ENCODE measurements at places on chromosomes 1 and 21.

- DNase-seq: no peak
Observed at GRCh38 chr1:65924471-65924870, 131.8 kb downstream of the PDE4B start.

- no peak for DNase-seq
Observed at GRCh38 chr1:48678710-48679505, 97.8 kb downstream of the BEND5 start.

- no peak for DNase-seq
Observed at GRCh38 chr1:17295292-17295691, 12.7 kb upstream of the PADI4 start.

DNA sequence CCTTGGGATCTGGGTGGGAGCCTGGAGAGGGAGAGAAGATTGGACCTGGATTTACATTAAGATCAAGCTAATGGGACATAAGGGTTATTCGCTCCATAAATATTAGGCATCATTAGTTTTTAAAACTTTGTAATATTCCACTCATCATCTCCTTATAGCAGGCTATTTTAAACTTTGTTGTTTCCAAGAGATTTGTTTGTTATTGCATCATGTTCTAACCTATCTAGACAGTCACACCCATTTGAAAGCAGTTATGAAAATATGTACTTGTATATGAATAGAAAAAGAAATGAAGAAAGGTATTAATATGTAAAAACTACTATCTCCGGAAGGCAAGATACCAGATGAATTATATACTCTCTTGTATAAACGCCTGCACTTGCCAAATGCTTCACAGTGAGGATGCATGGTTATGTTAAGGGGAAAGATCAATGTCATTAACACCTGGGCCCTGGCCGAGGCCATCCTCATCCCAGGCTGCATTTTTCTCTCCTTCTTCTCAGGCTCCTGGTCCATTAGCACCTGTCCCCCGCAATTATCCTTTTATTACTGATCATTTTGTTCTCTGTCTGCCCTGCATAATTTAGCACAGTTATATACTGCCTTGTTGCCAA lies 468.2 kb downstream of the MATN1 start:
- DNase-seq: no peak

DNA sequence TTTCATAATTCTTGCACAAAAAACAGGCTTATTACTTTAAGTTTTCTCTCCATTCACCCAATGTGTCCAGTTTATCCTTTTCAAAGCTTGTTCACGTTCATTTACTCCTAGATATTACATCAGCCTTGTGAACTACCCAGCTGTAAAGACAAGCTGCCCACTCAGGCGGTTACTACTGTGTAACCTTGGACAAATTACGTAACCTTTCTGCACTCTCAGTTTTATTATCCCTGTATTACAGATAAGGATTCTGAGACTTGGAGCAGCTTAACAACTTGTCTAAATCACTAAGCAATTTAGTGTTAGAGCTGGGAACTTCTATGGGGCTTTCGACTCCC lies 20.5 kb upstream of the LPAR3 start:
- DNase-seq: no peak

GRCh38 chr1:232613752-232614381 lies 16.1 kb downstream of the SIPA1L2 start:
- DNase-seq: no peak

DNA sequence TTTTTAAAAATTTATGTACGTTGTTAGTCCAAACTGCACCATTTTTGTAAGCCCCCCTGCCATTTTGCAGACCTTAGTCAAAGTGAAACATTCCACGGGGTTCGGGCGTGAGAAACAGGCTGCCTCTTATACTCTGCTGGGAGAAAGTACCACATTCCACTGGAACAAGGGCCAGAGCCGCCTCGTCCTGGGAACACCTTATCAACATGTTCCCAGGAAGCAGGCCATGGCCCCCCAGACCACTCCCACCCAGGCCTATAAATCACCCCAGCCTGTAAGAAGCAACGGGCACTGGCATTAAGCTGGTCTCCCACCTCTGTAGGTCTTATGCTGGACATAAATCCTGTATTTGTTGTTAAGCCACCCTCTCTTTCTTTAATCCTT lies 854 bp upstream of the ZRANB2 start:
- DNase-seq: no peak

- DNase-seq: no peak
Observed at GRCh38 chr1:163258181-163258580, 55.5 kb upstream of the RGS5 start.

GRCh38 chr1:206486995-206487788 lies 16.9 kb downstream of the IKBKE start:
- no peak for DNase-seq

- DNase-seq: no peak
Observed at GRCh38 chr1:92458146-92458545, 28.6 kb downstream of the GFI1 start.

DNA sequence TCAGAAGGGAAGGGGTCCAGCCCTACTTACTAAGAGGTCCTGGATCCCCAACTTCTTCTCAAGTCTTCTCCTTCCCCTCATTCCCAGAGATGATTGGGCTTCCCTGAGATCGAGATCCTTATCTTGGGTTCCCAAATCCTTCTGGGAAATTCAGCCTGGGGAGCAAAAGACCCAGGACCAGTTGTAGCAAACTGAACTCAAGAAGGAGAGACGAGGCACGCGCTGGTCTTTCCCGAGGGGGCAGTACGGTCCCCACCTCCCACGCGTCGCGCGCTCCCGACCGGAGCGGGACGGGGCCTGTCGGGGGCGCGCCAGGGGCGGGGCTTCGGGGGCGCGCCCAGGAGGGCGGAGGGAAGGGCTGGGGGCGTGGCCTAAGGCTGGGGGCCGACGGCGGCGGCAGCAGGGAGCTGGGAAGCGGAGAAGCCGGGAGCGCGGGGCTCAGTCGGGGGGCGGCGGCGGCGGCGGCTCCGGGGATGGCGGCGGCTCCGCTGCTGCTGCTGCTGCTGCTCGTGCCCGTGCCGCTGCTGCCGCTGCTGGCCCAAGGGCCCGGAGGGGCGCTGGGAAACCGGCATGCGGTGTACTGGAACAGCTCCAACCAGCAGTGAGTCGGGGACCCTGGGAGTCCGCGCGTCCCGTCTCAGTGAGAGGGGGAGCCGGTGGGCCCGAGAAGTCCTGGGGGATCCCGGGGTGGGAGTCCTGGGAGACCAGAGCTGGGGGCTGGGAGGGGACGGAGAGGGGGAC lies at the start of gene EFNA3:
Gene EFNA3 (plus strand): TSS at position 369 of the 741 bp plus-strand sequence. CDS start 105 bp downstream, at position 474.
- no peak for DNase-seq

GRCh38 chr1:188194916-188195315 lies 1366.2 kb downstream of the PLA2G4A start:
- DNase-seq: no peak

GRCh38 chr1:234893725-234894630 lies 234.7 kb downstream of the TOMM20 start:
- no peak for DNase-seq

GRCh38 chr1:67896826-67897225 lies 63.6 kb upstream of the GNG12 start:
- no peak for DNase-seq

DNA sequence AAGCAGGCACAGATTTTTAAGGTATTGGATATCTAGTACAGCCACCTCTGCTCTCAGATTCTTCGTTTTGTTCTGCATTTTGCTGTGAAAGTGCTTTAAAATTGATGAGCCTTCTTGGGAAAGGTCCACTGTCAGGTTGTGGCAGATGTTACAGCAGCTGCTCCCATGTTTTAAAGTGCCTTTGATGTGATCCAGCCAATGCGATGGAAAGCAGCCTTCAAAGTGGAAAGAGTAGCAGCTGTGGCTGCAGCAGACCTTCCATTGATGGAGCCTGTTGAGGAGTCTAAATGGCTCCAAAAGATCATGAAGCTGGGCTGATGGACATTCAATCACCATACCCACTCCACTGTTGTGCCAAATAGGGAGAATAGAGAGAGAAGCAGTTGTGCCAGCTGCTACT lies 816.9 kb downstream of the PLA2G4A start:
- no peak for DNase-seq

GRCh38 chr1:16888860-16889816 lies 6.6 kb upstream of the RNU1-2 start:
- peak; percentile 77 for DNase-seq

DNA sequence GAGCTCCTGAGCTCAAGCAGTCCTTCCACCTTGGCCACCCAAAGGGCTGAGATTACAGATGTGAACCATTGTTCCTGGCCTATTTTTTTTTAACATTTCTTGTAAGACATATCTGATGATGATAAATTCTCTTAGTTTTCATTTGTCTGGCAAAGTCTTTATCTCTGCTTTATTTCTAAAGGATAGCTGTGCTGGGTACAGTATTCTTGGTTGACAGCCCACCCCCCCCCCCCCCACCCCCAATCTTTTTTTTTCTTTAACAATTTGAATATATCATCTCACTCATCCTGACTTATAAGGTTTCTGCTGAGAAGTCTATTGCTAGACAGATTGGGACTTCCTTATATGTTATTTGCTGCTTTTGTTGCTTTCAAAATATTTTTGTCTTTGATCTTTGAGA lies 51.3 kb downstream of the PKN2 start:
- no peak for DNase-seq

DNA sequence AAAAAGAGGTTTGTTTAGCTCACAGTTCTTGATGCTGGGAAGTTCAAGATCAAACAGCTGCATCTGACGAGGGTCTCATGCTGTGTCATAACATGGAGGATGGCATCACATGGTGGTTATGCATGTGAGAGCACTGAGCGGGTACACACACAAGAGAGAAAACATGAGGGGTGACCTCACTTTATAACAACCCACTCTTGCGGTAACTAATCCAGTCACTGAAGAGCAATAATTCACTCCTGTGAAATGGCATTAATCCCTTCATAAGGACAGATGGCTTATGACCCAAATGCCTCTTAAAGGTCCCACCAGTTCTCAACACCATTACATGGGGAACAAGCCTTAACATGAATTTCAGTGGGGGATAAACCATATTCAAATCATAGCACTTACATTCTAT lies 23.2 kb upstream of the CHIT1 start:
- no peak for DNase-seq

GRCh38 chr21:35737899-35738346 lies 322.4 kb downstream of the SETD4 start:
- DNase-seq: no peak

DNA sequence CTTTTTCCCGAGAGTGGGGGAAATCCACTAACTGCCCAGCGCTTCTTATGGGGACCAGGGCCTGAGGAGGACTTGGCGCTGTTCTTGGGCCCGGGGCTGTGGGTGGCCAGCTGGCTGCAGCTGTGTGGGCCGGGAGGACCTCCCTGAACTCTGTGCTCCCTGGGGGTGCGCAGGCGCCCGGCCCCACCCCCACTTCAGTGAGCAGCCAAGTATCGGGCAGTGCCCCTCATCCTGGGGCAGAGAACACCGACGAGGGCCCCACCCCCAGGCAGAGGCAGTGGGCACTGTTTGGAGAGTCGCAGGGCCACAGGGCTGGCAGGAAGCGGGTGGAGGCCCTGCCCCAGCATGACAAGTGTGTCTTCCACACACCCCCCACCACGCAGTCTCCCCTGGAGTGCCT lies 32.5 kb upstream of the SLC19A1 start:
- no peak for DNase-seq

DNA sequence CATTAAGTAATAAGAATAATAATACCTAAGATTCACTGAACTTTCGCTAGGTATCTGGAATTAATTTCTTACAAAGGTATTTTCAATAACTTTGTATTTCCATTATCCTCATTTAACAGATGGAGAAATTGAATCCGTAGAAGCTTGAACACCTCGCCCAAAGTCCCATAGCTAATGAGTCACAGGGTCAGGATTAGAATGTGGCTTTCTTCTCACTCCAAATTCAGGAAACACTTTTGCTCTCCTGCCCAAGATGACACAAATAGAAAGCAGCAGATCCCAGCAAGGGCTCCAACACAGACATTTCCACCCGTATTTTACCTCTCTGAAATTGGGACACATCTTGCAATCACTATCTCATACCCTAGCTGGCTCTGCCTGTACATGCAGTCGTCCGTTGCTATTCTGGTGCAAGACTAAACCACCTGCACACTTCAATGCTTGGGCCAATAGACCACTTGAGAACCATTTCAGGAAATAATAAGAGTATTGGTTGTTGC lies 125.9 kb upstream of the GREM2 start:
- DNase-seq: no peak

- DNase-seq: no peak
Observed at GRCh38 chr21:45709173-45709572, 65.6 kb downstream of the PCBP3 start.

- no peak for DNase-seq
Observed at GRCh38 chr1:232134365-232134764, 495.6 kb downstream of the SIPA1L2 start.

DNA sequence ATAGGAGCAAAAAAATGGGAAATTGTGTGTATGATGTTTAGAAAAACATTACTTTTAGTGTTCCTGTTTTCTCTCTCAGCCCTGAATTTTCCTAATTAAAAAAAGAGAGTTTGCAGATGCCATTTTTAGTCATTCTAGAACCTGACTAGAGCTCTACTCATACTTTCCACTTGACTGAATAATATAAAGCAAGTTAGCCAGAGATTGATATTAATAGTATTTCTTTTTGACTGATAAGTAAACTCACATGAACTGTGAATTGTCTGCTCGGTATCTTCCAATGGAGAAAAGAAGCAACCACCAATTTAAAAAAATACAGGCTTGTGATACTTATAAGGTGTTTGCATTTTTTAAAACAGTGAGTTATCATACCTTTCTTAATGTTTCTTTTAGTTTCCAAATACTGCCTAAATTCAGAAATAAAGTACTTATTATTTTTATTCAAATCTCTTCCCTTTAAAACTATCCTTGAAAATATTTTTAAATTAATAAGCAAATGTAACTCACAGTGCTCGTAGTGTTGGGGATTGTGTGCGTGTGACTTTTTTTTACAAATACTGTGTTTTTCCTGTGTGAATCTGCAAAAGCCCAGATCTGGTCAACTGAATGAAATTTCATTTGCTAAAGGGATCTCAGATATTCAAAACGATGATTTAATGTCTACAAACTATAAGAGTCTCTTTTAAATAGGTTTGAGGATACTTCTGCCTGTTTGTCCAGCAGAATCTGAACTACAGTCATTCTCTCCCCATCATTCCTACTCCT lies 9.8 kb downstream of the RAP1A start:
- no peak for DNase-seq

GRCh38 chr1:1199141-1199960 lies 7.0 kb downstream of the TNFRSF18 start:
- DNase-seq: no peak

DNA sequence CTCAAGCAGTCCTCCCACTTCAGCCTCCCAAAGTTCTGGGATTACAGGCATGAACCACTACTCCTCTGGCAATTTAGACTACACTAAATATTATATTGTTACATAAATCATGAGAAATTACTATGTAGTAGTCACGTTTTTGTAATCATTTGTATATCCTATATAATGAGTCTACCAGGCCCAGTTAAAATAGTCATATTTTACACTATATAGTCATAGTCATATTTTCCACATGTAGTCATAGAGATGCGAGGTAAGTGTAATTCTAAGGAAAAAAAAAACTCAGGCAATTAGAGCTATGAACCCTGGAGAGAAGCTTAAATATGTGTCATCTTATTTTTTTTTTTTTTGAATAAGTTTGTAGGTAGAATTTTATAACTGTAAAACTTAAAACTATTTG lies 90.0 kb downstream of the FNBP1L start:
- no peak for DNase-seq

DNA sequence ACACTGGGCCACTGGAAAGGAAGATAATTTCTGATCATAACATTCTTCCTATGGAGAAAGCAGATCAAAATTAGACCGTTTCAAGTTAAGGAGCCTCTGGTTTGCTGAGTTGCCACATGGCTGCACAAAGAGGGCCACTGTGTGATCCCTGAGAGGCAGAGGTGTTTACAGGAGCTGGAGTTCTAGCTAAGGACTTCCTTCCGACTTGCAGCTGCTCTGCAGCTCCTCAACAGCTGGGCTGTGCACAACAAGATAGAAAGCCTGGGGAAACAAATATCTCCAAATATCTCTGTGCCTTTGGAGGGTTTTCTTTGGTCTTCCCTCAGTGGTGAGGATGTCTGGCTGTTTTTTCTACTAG lies 26.8 kb downstream of the GADD45A start:
- DNase-seq: no peak

Data from urinary bladder (tissue), 4 donors.